ENCODE measurements at places on chromosomes 16 and 17.

GRCh38 chr17:37564252-37564651, 45.0 kb downstream of the SYNRG start:
- no peak for DNase-seq

DNA sequence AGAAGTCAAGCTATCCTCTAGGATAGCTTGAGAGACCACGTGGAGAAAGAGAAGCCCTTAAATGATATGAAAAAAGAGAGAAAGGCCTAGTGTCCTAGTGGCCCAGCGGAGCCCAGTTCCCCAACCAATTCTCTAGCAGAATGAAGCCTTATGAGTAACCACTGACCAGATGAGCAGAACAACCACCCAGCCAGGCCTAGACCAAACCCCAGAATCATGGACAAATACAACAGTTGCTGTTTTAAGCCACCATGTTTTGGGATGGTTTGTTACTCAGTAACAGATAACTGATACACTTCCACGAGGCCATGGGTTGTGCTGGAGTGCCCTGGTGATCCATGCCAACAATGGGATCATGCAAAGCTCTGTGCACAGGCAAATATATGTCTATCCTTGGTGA, 377.1 kb downstream of the SOX9 start:
- no peak for DNase-seq

DNA sequence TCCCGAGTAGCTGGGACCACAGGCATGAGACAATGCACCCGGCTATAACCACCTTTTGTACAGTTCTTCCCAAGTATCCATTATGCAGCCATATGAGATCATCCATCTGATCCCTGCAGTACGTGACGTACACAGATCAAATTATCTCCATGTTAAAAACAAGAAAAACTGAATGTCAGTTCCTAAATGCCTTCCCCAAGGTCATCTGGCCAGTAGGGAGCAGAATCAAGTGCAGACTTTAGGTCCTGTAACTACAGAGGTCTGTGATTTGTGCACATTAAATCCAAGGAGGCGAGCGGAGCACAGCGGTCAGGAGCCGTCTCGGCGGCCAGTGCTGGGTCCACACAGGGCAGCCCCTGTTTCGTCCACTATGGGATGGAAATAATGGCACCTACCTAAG, 23.7 kb downstream of the ZCCHC14 start:
- DNase-seq, result no peak

DNA sequence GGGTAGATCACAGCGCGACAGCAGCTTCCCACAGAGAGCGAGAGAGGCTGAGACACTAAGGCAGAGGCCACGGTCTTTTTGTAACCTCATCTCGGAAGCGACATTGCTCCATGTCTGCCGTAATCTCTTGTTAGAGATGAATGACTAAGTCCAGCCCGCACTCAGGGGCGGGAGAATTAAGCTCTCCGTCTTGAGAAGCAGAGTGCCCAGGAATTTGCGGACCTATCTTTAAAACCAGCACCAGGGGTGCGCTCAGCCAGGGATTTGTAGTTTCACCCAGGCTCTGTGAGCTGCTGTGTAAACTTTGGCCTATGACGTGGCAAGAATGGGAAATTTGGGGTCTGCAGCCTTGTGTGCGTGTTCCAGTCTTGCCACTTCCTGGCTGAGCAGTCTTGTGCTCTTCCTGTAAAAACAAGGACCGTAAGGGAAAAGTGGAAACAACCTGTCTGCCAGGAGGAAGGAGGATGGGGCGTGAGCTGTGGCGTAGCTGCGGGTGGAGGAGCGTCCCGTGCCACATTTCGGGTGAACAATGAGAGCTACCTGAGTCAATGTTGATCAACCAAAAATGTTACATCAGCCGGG, 16.0 kb upstream of the JPH3 start:
- DNase-seq, result no peak

DNA sequence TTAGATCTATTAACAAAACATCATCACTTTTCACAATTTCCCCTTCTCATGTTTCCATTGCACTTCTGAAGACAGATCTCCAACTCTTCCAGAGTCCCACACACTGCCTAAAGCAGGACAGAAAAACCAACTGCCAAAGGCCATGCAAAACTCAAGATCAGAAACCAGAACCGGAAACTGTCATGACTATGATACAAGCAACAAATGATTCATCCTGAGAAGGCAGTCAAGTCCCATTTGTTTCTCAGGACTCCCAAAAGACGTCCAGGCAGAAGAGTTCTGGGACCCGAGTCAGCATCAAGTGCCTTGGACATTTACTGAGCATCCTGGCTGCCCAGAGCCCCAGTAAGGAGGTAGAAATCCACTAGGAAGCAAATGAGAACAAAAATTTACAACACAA, 38.8 kb downstream of the ERN1 start:
- no peak for DNase-seq

DNA sequence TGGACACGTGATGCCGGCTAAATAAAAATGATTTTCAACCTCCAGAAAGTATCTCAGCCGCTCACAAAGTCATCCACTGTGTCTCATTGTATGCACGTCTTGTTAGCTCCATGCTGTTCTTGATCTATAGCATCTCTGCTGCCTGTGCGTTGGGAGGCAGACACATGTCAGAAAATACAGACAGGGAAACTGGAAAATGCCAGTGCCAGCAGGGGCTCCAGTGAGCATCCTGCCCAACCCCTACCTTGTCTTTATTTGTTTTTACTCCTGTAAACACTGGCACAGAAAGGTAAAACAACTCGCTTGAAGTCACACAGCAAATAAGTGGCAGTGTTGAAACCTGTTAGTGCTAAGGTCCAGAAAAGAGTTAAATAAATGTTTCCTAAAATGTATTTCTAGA, 208.1 kb upstream of the ASIC2 start:
- DNase-seq, result no peak

DNA sequence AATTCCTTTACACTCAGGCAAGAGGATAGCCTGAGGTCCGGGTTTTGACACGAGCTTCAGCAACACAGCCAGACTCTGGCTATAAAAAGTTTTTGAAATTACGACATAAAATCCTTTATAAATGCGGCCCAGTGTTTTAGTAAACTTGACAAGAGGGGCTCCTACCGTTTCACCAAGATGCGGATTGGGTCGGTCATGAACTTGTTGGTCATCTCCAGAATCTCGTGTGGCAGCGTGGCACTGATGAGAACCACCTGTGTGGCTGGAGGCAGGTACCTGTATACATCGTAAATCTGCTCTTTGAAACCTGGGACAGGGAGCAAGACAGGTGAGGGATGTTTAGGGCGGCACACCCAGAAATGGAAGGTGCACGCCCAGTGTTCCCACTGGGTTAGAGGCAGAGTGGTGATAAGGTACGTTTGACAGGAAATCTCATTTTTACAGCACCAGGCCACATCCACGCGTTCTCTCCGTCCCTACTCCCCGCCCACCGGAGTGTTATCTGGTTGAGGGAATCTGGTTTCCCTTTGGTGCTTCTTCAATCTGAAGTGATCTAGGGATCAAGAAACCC, 8.0 kb downstream of the EIF4A3 start:
- DNase-seq, result no peak

DNA sequence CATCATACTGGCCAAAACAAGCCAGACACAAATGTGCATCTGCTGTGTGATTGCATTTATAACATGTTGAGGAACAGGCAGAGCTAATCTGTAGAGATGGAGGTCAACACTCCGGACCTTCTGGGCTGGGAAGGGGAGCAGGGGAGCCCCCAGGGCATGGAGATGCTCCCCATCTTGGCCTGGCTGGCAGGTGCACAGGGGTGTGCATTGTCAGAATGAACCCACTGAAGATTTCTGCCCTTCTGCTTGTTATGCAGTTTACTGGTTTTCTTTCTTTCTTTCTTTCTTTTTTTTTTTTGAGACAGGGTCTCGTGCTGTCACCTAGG, 146.9 kb downstream of the CMIP start:
- DNase-seq, result no peak

GRCh38 chr16:55661941-55662643, 6.3 kb downstream of the SLC6A2 start:
- no peak for DNase-seq

Measured in HL-60 (cell line).